ENCODE measurements at places on chromosomes 7 and 10. TPM values are rescaled to one million over a fixed set of nuclear protein-coding genes. Genes with fewer than 3 reads are reported as not detected.
A peak's percentile ranks its signal among the peaks of the same experiment; 100 is the strongest.

Gene CDNF
- 0.50 TPM for total RNA-seq

Gene CTAGE4
- 1.6 TPM for total RNA-seq

Gene TWIST1
- total RNA-seq: 19.9 TPM

Gene CYP2C19
- total RNA-seq: not detected

Gene LRRD1
- total RNA-seq: 0.39 TPM

Gene RAMP3
- 11.1 TPM for total RNA-seq

Gene IPMK
- 4.6 TPM for total RNA-seq

DNA sequence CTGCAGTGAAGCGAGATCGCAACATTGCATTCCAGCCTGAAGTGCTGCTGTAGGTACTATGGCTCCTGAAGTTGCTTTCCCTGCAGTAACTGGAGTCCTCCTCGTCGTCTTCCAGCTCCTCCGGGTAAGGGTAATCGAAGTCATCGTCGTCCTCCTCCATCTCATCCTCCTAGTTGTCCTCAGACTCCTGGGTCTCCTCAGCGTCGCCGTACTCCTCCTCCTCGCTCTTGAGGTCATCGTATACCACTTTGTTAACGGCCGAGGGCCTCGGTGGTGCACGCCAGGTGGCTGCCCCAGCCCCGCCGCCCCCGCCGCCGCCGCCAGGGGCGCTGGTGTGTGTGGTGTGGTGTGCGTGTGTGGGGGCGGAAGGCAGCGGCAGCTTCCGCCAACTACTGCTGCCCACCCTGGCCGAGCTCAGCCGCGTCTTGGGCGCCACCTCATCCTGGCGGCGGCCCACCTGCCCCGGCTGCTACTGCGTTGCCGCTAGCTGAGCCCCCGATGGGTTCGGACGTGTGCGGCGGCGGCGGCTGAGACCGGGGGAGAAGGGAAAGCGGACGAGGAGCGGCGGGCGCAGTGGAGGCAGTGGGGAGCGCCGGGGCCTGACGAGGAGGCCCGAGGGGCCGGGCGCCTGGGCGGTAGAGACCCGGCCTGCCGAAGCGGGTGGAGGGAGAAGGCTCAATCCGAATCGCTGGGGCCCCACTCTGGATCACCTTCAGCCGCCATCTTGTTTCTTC, 11.8 kb upstream of the ACBD5 start:
- H3K27me3 ChIP-seq: no peaks in the 10 kb centered on the region
- H3K27ac ChIP-seq: no peak overlapping the region
- H3K4me3 ChIP-seq: peak overlapping the region; percentile 35
- H3K4me1 ChIP-seq: peaks cover 4% of the 10 kb centered on the region
- no peaks in the 10 kb centered on the region for H3K36me3 ChIP-seq

DNA sequence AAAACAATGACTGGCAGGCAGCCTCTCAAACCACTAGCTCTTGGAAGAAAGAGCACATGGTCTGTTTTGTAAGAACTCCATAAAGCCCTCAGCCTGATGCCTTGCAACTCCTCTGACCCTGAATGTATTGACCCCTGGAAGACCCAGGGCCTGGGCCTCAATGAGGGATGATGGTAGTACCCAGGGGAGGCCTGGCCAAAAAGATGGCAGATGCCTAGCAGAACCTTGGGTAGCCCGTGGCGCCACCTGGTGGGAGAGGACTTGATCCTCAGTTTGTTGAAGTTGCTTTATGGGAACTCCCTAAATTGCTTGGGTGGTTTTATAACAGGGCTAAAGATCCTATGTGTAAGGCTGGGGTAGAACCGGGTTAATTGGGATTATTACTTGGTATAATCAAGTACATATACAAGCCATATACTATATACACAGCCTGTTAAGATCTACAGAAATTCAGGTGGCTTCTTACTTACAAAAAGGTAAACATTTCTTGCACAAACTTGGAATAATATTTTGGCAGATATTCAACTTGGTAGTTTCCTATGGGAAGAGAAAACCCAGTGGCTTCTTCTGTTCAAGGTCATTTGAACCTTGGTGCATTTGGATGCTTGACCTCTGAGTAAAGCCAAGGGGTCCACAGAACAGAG, 95.8 kb upstream of the CACUL1 start:
- no peaks in the 10 kb centered on the region for H3K36me3 ChIP-seq
- no peak for DNase-seq
- no peak overlapping the region for H3K27ac ChIP-seq
- no peak overlapping the region for H3K4me3 ChIP-seq
- no peaks in the 10 kb centered on the region for H3K4me1 ChIP-seq
